ENCODE measurements at places on chromosomes 11 and 22. TPM values are rescaled to one million over a fixed set of nuclear protein-coding genes. Genes with fewer than 3 reads are reported as not detected.

DNA sequence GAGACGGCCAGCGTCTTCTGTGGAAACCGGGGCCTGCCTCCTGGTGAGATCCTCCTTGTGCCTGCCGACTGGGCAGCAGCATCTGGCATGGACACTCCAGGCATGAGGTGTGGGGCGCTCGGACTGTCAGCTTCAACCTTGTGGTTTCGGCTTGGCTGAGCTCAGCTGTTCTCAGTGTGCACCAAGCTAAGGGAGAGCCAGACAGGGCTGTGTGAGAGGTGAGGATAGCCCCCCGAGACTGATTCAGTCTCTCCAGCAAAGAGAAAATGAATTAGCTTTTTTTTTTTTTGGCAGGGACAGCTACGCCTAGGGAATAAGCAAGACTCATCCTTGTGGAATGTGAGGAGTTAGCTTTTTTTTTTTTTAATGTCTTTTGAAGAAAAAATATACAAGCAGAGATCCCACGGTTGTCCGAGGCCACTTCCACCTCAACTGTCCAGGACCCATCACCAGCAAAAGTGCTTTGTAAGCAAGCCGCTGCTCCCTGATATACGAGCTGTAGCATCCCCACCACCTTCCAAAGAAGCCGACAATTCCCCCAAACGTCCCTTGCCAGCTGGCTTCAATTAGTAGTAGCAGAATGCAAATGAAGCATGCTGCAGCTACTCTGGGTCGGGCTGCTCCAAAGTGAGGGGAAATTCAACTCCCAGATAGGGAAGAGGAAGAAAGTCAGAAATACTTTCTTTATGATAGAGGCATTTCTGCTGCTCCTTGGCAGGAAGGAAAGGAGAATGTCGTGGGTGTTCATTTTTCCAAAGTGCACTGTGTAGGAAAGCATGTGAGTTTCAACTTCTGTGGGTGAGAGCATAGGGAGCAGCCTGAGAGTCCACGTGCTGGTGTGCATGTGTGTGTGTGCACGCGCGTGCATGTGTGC is 9.7 kb upstream of the THY1 start:
- DNase-seq, result peak; percentile 91

- no peak for DNase-seq
Observed at GRCh38 chr22:29230972-29231875, 25.5 kb downstream of the EMID1 start.

DNA sequence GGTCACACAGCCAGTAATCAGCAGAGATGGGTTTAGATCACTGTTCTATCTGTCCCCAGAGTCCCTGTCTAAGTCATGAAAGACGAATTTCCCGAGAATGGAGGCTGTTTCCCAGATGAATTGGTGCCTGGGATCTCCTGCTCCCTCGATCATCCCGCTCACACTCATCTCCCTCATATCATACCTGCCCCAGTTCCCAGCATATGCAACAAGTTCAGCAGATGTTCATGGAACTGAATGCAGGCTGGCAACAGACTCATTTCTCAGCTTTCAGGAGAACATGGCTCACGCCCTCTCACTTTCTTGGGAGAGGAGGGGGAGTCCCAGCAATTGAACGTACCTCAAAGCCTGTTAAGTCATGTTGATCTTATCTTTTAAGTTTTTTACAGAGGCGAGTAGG is 22.1 kb downstream of the CD6 start:
- no peak for DNase-seq

DNA sequence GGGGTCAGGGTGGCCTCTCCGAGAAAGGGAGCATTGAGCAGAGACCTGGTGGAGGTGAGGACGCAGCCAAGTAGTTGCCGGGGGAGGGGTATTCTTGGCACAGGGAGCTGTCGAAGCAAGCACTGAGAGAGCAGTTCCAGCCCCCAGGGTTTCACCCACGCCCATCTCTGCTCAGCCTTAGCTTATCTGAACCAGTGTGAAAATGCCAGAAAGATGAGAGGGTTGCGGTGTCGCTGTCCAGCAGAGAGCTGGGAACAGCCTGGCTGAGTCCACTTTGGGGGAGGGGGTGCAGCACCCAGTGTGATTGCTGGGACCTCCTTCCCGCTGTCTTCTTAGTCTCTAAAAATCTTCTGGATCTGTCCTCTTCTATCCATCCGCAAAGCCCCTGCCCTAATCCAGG is 123.3 kb upstream of the TBCEL start:
- no peak for DNase-seq

DNA sequence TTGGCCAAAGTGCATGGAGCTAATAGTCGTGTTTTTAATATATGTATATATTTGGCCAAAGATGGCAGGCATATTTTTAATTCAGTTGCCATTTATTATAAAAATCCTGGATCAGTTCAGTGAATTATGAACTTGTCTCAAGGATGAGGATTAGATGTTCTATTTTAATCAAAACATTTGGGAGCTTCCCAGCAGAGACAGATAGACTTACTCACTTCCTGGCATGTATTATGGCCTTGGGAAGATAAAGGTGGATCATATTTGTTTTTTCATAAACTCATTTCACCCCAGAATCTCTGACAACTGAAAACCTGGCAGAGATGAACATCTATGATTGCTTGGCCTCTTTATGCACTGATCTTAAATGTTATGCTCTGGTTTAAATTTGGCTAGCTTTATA is 148.8 kb downstream of the NCAM1 start:
- DNase-seq, result no peak

DNA sequence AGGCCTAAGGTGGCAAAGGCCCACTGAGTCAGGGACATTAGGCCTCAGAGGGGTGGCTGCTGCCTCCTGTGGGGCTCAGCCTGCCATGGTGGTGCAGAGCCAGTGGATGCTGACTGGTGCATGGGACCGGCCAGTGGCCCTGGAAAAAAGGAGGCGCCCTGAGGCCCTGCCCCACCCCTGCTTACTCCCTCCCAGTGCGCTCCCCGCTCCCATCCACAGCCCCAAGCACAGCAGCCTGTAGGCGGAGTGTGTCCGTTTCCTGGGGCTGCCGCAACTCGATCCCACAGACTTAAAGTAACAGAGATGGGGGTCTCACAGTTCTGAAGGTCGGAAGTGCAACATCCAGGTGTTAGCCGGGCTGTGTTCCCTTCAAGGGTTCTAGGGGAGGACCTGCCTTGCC is 38.4 kb upstream of the FADD start:
- no peak for DNase-seq

DNA sequence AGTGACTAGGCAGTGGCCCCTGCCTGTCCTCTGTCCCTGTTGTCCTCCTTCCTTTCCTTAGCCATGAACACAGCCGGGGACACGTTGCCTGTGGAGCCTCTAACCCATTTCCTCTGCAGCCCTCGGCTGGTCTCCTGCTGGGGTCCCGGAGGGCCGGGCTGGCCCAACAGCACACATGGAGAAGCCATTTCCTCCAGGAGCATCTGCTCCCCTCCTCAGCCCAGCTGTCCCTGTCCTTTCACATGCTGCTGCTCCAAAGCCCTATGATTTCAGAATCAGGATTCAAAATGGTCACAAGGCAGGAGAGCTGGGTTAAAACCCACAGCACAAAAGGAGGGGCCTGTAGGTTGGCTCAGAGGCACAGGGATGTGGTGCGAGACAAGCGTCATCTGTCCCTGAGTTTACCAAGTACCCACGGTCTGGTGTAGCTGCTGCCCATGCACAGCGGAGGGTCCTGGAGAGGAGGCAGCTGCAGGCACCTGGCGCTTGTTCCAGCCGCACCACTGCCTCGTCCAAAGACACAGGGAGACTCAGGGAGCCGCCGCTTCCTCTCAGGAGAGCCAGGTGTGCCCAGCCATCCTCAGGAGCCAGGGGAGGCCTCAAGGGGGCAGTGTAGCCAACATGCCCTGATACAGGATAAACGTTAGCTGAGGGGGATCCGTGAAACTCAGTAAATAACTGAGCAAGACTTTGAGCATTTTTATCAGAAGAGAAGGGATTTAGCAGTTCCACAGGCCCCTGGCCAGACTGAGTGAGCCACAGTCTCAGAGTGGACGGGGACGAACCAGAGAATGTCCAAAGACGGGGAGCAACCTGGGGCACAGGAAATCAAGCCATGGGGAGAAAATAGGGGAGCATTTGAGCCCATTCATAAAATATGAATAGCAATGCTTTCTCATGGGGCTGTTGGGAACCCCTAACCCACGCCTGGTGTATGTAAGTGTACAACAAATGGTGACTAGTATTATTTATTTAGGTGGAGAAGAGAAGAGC is 3.9 kb upstream of the VSIG10L2 start:
- DNase-seq, result peak; percentile 43

GRCh38 chr11:94873916-94874540 is 99.3 kb downstream of the CWC15 start:
- DNase-seq, result no peak

DNA sequence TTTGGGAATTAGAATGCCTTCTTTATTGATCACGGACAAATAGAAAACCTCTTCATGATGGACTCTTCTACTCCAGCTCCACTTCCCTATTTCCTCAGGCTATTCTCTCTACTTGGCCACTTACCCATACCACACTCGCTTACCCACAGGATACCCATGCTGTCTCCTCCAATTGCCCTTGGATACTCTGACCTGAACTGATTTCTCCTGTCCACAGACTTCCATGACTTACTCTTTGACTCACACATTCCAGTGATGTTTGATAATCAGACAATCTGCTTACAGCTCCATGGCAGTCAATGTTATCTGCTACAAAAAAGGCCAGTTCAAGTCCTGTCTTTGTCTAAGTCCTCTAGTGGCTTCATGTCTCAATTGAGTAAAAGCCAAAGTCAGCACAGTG is 292.0 kb upstream of the CTSC start:
- DNase-seq, result no peak

Gene CST6
- not detected for polyA plus RNA-seq

DNA sequence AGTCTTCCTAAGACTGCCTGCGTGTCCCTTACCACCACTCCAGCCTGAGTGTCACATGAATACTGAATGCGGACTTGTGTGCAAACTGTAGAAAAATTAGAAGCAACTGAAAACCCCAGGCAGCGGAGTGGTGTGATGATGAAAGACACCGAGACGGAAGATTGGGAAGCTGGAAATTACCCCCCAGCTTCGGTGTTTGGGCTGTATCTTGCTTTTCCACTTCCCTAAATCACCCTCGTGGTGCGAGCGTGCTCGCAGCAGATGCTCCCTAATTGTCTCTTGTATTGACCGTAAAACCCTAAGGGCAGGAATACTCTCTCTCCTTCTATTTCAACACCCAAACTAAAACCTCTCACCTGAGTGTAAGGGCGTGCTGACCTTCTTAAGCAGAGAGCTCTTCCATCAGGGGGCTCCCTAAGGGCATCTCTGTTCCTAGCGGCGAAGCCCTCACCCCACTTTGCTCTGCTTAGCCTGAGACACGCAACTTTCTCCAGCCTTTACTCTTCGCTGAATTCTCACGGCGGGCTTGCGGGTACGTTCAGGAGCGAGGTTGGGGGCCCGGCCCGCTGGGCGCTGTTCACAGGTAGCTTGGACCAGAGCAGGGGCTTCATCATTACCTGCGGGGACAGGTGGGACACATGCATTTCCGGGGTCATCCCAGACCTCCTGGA is 62.4 kb downstream of the CRYBB2 start:
- no peak for DNase-seq

DNA sequence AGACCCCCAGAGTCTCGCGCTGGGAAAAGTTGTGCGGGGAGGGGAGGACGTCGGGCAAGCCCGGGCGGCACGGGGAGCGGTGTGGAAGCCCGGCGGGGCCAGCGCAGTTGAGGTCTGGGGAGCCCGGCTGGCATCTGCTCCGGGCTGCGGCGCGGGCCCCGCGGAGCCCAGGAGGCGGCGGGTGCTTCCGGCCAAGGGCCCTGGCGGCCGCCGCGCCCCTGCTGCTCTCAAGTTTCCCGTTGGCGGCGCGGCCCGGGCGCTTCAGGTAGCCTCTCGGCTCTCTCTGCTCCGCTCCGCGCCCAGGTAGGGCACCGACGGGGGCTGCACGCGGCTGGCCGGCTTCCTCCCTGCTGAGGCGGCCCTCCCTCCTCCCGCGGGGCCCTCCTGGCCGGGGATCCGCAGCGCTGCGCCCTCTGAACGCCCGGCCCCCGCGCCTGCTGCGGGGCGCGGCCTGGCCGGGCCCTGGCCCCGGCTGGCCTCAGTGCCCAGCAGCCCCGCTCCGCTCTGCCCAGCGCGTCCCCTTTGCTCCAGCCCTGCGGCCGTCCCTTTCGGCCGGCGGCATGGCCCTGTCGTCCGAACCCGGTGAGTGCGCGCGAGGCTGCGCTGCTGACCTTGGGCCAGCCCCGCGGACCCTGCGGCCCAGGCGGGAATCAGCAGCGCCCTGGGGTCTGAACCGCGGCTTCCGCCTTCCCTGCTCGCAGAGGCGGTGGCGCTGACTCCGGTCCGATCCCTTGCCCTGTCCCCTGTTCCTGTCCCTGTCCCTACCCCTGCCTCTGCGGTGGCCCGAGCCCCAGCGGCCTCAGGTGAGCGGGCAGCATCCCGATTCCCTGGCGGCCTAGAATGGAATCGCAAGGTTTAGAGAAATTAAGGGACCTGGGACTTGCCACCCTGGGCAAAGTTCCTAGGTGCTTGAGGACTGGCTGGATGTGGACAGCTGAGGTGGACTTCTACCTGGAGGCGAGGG is 4.3 kb upstream of the AMPD3 start:
- DNase-seq, result no peak
